HEK293T (cell line): ENCODE measurements at places on chromosomes 3 and 15.
A peak's percentile ranks its signal among the peaks of the same experiment; 100 is the strongest.

GRCh38 chr3:133042778-133043177 is 4.6 kb downstream of the TMEM108 start:
- no peak for DNase-seq

GRCh38 chr3:79985816-79986215 is 218.0 kb upstream of the ROBO1 start:
- no peak for DNase-seq

- no peak for DNase-seq
These were observed 134.9 kb downstream of the CACNA2D3 start for GRCh38 chr3:54257125-54257720.

DNA sequence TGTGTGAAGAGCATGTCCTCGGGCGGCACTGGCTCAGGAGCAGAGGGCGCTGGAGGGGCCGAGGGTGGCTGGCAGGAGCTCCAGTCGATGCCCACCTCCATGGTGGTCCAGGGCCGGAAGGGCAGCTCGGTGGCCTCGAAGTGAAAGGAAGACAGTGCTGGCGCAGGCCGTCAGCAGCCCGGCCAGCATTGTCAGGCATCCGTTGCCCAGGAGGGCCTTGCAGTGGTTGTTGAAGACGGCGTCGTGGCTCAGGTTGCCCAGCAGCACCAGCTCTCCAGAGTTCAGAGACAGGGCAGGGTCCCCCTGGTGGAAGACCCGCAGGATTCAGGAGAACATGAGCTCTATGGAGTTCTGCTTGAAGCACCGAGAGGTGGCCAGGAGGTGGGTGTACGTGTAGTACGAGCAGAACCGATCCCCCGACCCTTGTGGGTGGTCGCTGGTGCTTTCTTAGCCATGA is 16.5 kb upstream of the SIAH2 start:
- DNase-seq, result peak; percentile 22
